Activated CD8-positive, alpha-beta T cell treated with anti-CD3 and anti-CD28 coated beads for 36 hours (primary cell): ENCODE measurements at places on chromosomes 2 and 18. TPM values are rescaled to one million over a fixed set of nuclear protein-coding genes. Genes with fewer than 3 reads are reported as not detected.

The DCDC2C gene
- total RNA-seq = not detected

The CGREF1 gene
- 4.3 TPM for total RNA-seq

The KLF7 gene
- total RNA-seq = 10.0 TPM

The STK16 gene
- 35.4 TPM for total RNA-seq
